Astrocyte (in vitro differentiated cells and primary cell): ENCODE measurements at places on chromosomes 4 and X. TPM values are rescaled to one million over a fixed set of nuclear protein-coding genes. Genes with fewer than 3 reads are reported as not detected.

Gene RNF212
- 2.0 and 2.2 TPM in 2 replicates for total RNA-seq

Gene MAGEC1
- not detected in 2 replicates for total RNA-seq

Gene ZFP92
- 0.26 and 0.27 TPM in 2 replicates for total RNA-seq

Gene PAGE2B
- not detected in 2 replicates for total RNA-seq

Gene IQSEC2
- 8.2 and 9.2 TPM in 2 replicates for total RNA-seq

Gene PIR
- total RNA-seq: 5.0 and 5.5 TPM in 2 replicates

Gene USP17L30
- total RNA-seq: not detected in 2 replicates

Gene GUCY1B1
- total RNA-seq: 1.5 and 2.5 TPM in 2 replicates

Gene TIGD2
- total RNA-seq: 5.1 and 5.3 TPM in 2 replicates

Gene ENOX2
- 9.4 and 11.1 TPM in 2 replicates for total RNA-seq

Gene PDE6B
- total RNA-seq: 2.8 and 3.7 TPM in 2 replicates

Gene CENPVL1
- total RNA-seq: 0.19 and 0.25 TPM in 2 replicates

Gene ANOS1
- total RNA-seq: 10.0 and 15.3 TPM in 2 replicates

Gene KLHL34
- not detected in 2 replicates for total RNA-seq

Gene MAP9
- 21.0 and 22.9 TPM in 2 replicates for total RNA-seq
